ENCODE measurements at places on chromosomes 3 and 15.

- DNase-seq: no peak
Measured at GRCh38 chr15:66170716-66171115, 82.8 kb downstream of the MEGF11 start.

GRCh38 chr3:82229397-82229796 lies 468.0 kb upstream of the GBE1 start:
- no peak for DNase-seq

- no peak for DNase-seq
Measured at GRCh38 chr3:36476286-36476942, 96.1 kb downstream of the STAC start.

- no peak for DNase-seq
Measured at GRCh38 chr15:71323584-71323983, 208.3 kb downstream of the THSD4 start.

DNA sequence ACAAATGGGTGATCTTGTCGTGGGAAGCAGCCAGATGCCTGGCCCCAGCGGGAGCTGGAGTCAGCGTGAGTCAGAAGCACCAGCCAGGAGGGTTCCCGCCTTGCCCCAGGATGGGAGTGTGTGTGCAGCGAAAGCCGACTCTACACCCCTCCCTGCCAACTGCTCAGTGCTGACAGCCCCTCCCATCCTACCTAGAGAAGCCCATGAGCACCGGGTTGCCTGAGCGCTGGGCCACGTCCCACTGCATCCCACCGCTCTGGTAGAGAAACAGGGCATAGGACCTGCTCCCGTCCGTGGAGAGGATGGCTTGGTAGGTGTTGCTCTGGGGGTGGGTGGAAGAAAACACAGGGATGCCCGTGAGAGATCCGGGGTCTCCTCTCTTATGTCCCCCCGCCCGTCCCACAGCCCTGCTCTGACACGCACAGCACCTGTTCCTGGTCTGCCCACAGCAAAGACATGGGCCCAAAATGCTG lies 42.9 kb downstream of the MUC4 start:
- no peak for DNase-seq

- DNase-seq: no peak
Measured at GRCh38 chr15:72844067-72844466, 60.5 kb upstream of the ADPGK start.

DNA sequence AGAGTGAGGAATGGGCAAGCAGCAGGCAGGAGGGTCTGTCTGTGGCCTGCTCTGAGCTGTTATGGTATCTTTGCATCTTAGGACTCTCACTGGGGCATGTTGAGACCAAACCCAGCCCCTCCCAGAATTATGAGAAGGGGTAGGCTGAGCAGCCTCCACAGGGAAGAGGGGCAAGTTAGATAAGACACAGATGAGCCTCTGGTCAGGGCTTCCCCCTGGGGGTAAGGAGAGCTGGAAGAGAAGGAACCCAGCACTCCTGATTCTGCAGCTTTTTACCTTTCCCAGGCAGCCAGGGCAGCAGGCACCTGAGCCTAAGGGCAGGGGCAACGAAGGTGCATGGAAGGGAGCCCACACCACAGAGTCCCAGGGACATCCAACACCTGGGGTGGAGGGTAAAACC lies 19.3 kb downstream of the DUOX1 start:
- DNase-seq: no peak

GRCh38 chr15:42155546-42156242 lies 742 bp downstream of the PLA2G4F start:
- no peak for DNase-seq

- no peak for DNase-seq
Measured at GRCh38 chr15:58548308-58549012, 116.7 kb downstream of the LIPC start.

DNA sequence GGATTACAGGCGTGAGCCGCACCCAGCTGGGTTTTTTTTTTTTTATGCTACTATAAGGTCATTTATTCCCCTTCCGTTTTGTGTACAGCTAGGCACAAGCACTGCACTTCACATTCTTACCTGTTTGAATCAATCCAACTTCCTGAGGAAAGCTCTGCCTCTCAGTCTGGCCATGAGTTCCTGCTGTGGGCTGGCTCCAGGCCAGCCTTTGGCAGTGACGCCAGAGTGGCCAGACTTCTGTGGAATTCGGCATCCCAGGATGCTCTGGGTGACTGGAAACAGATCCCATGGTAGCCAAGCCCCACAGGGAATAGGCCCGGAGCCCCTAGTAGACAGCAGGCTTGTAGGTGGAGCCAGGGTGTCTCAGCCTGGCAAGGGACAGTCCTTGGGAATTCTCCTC lies 21.5 kb upstream of the TIMP4 start:
- DNase-seq: no peak

- DNase-seq: peak; percentile 23
Measured at GRCh38 chr3:154247806-154248415, 76.4 kb downstream of the DHX36 start.

- no peak for DNase-seq
Measured at GRCh38 chr15:32723171-32723948, 5.6 kb downstream of the GREM1 start.

- DNase-seq: no peak
Measured at GRCh38 chr15:76282465-76282864, 28.8 kb downstream of the ETFA start.

DNA sequence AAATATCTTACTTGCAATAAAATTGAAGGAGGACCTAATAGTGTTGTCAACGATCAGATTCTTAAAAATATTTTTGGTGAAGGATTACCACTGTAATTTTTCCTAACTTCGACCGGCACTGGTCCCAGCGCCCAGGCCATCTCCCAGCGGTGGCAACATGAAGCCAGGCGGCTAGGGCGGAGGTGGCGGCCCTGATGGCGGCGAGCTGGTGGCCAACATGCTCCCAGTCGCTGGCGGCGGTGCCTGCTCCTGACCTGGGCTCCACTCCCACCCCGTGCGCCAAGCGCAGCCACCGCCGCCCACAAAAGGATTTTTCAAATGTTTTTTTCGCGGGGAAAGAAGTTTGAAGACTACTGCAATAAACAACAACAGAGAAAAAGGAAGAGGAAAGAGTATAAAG lies 56.5 kb upstream of the B3GALNT1 start:
- no peak for DNase-seq

DNA sequence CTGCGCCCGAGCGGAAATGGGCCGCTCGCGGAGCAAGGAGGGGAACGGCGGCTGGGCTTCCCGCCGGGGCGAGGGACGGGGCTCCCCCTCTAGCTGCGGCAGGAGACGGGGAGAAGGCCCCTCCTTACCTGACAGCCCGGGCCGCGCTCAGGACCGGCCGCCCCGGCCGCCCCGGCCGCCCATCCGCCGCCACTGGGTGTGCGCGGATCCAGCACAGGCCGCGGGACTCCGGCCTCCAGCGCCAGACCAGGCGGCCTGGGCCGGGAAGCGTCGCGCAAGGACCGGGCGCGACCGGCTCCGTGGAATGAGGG lies 296 bp downstream of the TPRA1 start:
- DNase-seq: no peak

DNA sequence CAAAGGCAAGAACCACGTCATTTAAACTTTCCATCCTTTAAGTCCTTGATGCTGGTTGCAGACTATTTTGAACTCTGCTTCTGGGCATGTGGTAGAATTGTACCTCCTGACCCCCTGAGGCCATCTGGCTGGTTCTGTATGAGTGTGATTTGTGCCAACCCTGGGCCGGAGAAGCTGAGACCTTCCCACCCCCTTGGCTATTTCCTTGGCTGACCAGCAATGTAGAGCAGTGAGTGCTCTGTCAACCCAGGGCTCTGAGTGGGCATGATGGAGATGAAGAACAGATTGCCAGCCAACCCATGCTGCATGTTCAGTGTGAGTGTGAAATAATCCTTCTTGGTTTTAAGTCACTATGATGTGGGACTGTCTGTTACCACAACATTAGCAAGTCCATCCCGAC lies 82.1 kb upstream of the RASGRP1 start:
- no peak for DNase-seq

DNA sequence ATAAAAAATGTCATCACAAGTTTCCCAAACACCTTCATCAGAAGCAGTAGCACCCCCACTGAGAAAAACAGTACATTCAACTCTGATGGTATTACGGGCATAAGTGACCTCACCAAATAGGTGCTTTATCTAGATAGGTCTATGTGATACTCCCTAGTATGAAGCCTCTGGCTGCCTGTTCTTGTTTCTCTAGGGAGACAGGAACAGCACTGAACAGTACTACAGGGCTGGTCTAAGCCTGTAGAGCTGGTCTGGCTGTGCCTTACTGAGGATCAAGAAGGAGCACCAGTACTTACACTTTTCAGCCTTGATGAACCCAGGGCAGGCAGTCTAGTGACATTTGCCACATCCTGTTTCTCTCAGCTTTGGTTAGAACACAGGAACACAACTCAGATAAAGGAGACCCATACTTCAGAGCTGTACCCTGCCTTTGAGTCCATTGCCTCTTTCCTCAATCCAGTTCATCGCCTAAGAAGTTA lies 35.9 kb downstream of the OXNAD1 start:
- no peak for DNase-seq

- no peak for DNase-seq
Measured at GRCh38 chr3:133830071-133830470, 24.5 kb downstream of the SRPRB start.

DNA sequence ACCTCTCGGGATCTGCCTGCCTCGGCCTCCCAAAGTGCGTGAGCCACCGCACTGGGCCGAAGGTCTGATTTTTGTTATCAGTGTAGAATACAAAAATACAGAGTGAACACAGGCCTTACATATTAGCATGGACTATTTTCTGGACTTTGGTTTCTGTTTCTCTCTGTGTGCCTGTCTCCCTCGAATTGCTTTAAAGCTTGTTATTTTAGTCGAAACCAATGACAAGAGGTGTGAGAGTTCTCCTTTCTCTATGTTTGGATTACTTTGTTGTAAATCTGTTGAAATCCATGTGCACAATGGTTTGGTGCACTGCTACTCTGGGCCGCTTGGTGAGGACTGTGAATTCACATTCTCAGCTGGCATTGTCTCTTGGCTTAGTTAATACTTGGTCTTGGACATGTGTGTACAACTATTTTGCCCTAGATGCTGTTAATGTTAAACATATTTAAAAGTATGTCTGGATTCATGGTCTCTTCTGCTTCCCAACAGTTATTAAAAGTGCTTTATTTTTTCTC lies 23.9 kb downstream of the MED12L start:
- no peak for DNase-seq

GRCh38 chr15:38975282-38975990 lies 410.8 kb upstream of the RASGRP1 start:
- no peak for DNase-seq

- no peak for DNase-seq
Measured at GRCh38 chr3:54304877-54305276, 182.5 kb downstream of the CACNA2D3 start.

GRCh38 chr3:183172051-183172639 lies 9.6 kb upstream of the LAMP3 start:
- DNase-seq: no peak

- DNase-seq: no peak
Measured at GRCh38 chr3:115648559-115648958, 25.2 kb downstream of the GAP43 start.

- no peak for DNase-seq
Measured at GRCh38 chr15:92574161-92574560, 81.4 kb downstream of the FAM174B start.

- no peak for DNase-seq
Measured at GRCh38 chr3:149545049-149545448, 70.6 kb downstream of the TM4SF4 start.

GRCh38 chr3:78645628-78646310 lies 1122.0 kb downstream of the ROBO1 start:
- DNase-seq: no peak

GRCh38 chr3:58633157-58633865 lies 33.3 kb downstream of the FAM3D start:
- no peak for DNase-seq

GRCh38 chr15:77208241-77208640 lies 137.3 kb upstream of the TSPAN3 start:
- DNase-seq: no peak

GRCh38 chr3:15989419-15989818 lies 185.1 kb upstream of the GALNT15 start:
- no peak for DNase-seq

All from amygdala (tissue), 56 donors.